ENCODE measurements at places on chromosomes 7 and 10.

- DNase-seq: no peak
Measured at GRCh38 chr7:100191775-100192174, 14.1 kb downstream of the STAG3 start.

GRCh38 chr7:129650056-129650758, 38.7 kb downstream of the NRF1 start:
- DNase-seq: no peak

- DNase-seq: no peak
Measured at GRCh38 chr7:152072421-152072820, 46.9 kb downstream of the GALNT11 start.

DNA sequence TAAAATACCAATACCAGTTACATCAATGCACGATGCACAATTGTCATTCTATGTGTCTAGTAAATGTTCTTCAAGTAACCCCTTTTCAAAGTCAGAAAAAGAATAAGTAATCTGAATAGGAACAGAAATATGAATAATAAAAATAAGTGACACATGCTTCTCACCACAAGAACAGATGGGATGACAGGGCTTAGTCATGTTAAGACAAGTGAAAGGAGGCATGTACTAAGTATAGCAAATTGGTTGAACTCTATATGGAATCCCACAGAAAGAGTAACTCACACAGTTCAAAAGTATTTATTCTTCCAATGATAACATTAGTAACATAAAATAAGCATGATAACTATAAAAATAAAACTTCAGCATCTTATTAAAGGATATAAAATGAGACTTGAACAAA, 100.9 kb upstream of the TAS2R16 start:
- no peak for DNase-seq

- DNase-seq: no peak
Measured at GRCh38 chr10:22389856-22390589, 44.7 kb downstream of the SPAG6 start.
